ENCODE measurements at places on chromosomes 16 and 17. TPM values are rescaled to one million over a fixed set of nuclear protein-coding genes. Genes with fewer than 3 reads are reported as not detected.

Gene NR1D1
- 2.6 TPM for total RNA-seq

DNA sequence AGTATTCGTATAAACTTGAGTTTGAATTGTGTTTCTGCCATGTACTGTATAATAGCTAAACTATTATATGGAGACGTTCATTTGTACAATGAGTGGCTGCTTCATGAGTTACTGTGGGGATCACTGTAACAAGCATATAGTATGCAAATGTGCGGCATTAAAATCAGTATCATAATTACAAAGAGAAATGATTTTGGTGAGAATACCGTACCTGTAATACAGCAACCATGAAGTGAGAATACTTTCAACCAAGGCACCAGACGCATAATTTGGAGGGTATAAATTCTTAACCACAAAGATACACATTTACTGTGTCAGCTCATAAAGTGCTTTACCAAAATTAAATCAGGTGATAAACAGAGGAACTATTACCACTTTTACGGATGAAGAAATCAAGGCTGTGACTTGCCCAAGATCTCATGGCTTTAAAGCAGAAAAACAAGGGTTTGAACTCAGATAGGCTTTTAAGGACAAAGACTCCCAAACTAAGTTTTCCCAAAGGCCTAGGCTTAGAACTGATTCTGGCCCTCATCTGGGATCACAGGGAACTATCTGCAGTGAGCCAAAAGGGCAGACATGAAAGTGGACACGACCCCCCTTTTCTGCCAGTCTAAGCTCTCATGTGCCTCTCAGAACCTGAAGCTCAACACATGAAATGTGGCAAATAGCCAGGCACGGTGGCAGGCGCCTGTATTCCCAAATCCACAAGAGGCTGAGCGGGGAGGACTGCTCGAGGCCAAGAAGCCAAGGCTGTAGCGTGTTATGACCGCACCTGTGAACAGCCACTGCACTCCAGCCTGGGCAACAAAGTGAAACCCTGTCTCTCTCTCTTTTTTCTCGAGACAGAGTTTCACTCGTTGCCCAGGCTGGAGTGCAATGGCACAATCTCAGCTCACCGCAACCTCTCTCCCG, 6.4 kb downstream of the RPS15A start:
- H3K36me3 ChIP-seq = peaks cover 35% of the 10 kb centered on the region
- peaks cover 30% of the 10 kb centered on the region for H3K4me1 ChIP-seq
- no peak overlapping the region for H3K4me3 ChIP-seq
- no peaks in the 10 kb centered on the region for H3K27me3 ChIP-seq
- H3K27ac ChIP-seq = no peak overlapping the region
- no peak for DNase-seq

DNA sequence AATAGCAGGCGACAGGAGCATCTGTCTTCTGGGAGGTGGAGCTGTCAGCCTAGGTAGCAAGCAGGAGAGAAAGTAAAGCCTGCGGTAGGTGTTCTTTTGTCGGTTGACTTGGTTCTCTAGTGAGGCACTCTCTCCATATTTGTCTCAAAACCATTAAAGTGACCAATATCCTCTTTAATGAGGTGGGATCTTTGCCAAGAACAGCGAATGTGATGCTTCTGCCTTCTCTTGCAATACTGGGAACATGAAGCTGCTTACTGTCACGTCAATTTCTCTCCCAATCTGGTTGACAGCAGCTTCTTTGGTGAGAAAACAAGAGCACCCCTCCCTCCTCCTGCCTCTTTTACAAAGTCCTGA, 176.7 kb downstream of the ABCC12 start:
- H3K4me1 ChIP-seq = no peaks in the 10 kb centered on the region
- H3K27me3 ChIP-seq = peaks cover 13% of the 10 kb centered on the region
- H3K27ac ChIP-seq = no peak overlapping the region
- no peaks in the 10 kb centered on the region for H3K36me3 ChIP-seq

Gene CTRB2
- not detected for total RNA-seq

Gene NOG
- total RNA-seq = 13.7 TPM

GRCh38 chr17:52546990-52547389, 388.5 kb upstream of the CA10 start:
- peaks cover 10% of the 10 kb centered on the region for H3K27me3 ChIP-seq
- H3K4me3 ChIP-seq = no peak overlapping the region
- peak overlapping the region; percentile 44 for H3K27ac ChIP-seq
- peaks cover 4% of the 10 kb centered on the region for H3K4me1 ChIP-seq
- no peaks in the 10 kb centered on the region for H3K36me3 ChIP-seq
- DNase-seq = no peak

- peaks cover 29% of the 10 kb centered on the region for H3K27me3 ChIP-seq
- H3K4me3 ChIP-seq = no peak overlapping the region
- H3K27ac ChIP-seq = no peak overlapping the region
Measured at GRCh38 chr17:81493198-81494038, 19.2 kb downstream of the ACTG1 start.

- no peak overlapping the region for H3K4me3 ChIP-seq
- peaks cover 20% of the 10 kb centered on the region for H3K36me3 ChIP-seq
- peak overlapping the region; percentile 82 for H3K27ac ChIP-seq
- peaks cover 22% of the 10 kb centered on the region for H3K4me1 ChIP-seq
Measured at GRCh38 chr16:84446596-84447392, 57.7 kb downstream of the MEAK7 start.

DNA sequence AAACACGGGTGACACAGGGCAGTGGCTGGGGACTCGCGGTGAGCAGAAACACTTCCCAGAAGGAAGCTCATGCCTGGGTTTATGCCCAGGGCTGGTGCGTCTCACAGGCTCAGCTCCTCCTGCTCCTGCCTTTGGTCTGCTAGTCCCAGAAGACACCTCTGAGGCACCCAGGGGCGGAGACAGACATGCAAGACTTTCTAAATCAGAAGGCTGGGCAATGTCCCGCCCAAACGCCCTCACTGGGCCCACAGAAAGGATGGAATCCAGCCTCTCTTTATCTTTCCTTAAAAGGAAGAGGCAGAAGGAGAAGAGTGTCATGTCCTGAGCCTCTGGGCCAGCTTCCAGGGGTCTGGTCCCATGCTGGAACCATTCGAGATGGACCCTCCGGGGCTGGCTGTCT, 197.7 kb upstream of the RPL38 start:
- no peaks in the 10 kb centered on the region for H3K36me3 ChIP-seq
- H3K4me1 ChIP-seq = no peaks in the 10 kb centered on the region

Gene DCTN5
- total RNA-seq = 77.5 TPM

DNA sequence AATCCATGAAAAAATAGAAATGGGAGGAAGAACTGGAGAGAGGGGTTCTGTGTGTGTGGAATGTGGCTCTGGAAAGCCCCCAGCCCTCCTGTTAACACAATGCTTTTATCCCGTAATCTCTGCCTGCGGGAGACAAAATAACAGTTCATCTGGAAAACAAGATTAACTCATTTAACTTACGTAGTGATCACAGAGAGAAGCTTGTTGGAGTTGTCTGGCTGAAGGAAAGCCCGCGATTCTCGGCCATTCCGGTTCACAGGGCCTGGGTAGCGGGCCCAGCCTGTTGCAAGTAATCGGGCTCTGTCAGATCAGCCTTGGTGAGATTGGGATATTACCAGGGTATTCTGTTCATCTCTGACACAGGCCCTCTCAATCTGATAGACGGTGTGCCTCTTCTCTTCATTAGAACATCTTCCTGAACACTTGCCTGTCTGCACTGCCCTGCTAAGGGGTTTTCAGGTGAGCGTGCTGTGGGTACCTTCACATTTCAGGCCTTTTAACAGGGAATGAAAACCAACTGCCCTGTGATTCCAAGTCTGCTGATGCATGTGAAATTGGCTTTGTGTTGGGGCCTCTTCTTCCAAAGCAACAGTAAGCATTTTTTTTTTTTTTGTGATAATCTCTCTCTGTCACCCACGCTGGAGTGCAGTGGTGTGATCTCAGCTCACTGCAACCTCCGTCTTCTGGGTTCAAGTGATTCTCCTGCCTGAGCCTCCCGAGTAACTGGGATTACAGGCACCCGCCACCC, 609.9 kb downstream of the WWOX start:
- H3K36me3 ChIP-seq = peaks cover 2% of the 10 kb centered on the region
- DNase-seq = no peak
- H3K4me3 ChIP-seq = no peak overlapping the region
- H3K27ac ChIP-seq = no peak overlapping the region

GRCh38 chr17:39719563-39720355, 10.6 kb downstream of the MIEN1 start:
- H3K4me1 ChIP-seq = no peaks in the 10 kb centered on the region
- no peak for DNase-seq
- H3K36me3 ChIP-seq = peaks cover 27% of the 10 kb centered on the region
- no peak overlapping the region for H3K27ac ChIP-seq

DNA sequence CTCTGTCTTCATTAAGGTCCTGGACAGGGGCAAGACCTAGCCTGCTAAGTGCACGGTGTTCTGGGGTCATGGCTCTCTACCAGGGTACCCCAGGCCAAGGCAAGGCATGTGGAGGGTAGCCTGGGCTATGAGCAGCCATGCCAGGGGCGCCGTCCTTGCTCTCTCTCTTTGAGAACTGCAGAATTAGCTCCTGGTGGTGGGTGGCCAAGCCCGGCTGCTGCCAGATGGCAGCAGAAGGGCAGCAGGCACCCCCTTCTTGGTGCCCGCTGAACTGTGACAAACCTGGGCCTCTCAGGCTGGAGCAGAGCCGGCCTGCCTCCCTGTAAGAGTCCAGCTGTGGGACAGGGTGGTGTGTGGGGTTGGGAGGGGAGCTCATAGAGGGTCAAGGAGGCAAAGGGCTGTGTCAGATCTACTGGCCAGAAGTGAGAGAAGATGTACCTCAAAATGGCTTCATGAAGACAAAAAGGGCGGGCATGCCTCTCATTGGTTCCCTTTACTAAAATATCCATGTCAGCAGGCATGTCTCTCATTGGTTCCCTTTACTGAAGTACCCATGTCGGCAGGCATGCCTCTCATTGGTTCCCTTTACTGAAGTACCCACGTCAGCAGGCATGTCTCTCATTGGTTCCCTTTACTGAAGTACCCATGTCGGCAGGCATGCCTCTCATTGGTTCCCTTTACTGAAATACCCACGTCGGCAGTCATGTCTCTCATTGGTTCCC, 81.7 kb upstream of the SDK2 start:
- no peaks in the 10 kb centered on the region for H3K36me3 ChIP-seq
- no peak overlapping the region for H3K4me3 ChIP-seq
- H3K27me3 ChIP-seq = peaks cover 45% of the 10 kb centered on the region
- no peaks in the 10 kb centered on the region for H3K4me1 ChIP-seq

Gene HCRT
- total RNA-seq = not detected

Gene PHF23
- total RNA-seq = 55.4 TPM

- peaks cover 26% of the 10 kb centered on the region for H3K4me1 ChIP-seq
- no peaks in the 10 kb centered on the region for H3K36me3 ChIP-seq
- H3K27ac ChIP-seq = no peak overlapping the region
- no peaks in the 10 kb centered on the region for H3K27me3 ChIP-seq
Measured at GRCh38 chr17:10033449-10033848, 128.4 kb upstream of the RCVRN start.

Gene PKMYT1
- total RNA-seq = 21.8 TPM

GRCh38 chr17:33120103-33120502, 128.5 kb downstream of the SPACA3 start:
- no peak for DNase-seq
- no peak overlapping the region for H3K4me3 ChIP-seq
- peak overlapping the region; percentile 47 for H3K27ac ChIP-seq
- peaks cover 4% of the 10 kb centered on the region for H3K4me1 ChIP-seq

GRCh38 chr17:34254651-34255380, at the start of gene CCL2:
Gene CCL2 (plus strand): TSS chr17:34255285. CDS start chr17:34255350, 65 bp downstream.
- H3K36me3 ChIP-seq = no peaks in the 10 kb centered on the region
- peak within 1 kb of the TSS; percentile 68 for H3K4me3 ChIP-seq
- H3K4me1 ChIP-seq = peaks cover 53% of the 10 kb centered on the region
- peak; percentile 53 for DNase-seq
- peaks cover 7% of the 10 kb centered on the region for H3K27me3 ChIP-seq

- H3K4me1 ChIP-seq = peaks cover 31% of the 10 kb centered on the region
- DNase-seq = peak; percentile 86
- H3K27me3 ChIP-seq = no peaks in the 10 kb centered on the region
- H3K36me3 ChIP-seq = peaks cover 3% of the 10 kb centered on the region
Measured at GRCh38 chr17:17812211-17813054, 24.4 kb downstream of the SREBF1 start.

Gene DHRS7B
- total RNA-seq = 22.4 TPM

DNA sequence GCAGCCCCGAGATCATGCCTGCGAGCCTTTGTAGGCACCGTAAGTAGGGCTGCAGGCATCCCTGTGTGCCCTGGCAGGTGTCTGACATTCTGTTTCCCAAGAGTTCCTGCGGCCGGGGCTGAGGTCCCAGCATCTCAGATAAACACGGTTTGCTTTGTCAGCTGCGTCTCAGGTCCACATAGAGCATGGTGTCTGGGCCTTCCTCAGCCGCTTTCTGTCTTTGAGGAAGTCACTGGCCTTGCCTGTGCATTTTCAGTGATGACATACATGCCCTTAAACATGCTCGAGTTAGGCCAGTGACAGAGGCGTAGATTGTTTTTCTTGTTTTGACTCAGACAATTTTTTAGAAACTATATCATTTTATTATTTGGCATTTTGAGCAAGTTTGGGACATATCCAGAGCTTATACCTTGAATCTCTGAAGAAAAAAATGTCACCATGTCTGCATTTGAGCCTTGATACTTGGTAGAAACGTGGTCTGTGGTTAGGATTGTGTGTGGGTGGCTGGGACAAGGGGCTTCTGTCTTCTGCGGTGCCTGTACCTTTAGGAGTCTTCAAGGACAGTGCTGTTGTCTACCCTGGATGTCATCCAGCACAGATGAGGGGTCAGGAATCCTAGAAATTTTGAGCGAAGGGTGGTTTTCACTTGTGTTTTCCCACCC, 105.8 kb downstream of the SNX29 start:
- DNase-seq = no peak
- H3K4me3 ChIP-seq = no peak overlapping the region
- no peaks in the 10 kb centered on the region for H3K27me3 ChIP-seq
- no peak overlapping the region for H3K27ac ChIP-seq
- no peaks in the 10 kb centered on the region for H3K4me1 ChIP-seq

Gene KCNJ18
- not detected for total RNA-seq

DNA sequence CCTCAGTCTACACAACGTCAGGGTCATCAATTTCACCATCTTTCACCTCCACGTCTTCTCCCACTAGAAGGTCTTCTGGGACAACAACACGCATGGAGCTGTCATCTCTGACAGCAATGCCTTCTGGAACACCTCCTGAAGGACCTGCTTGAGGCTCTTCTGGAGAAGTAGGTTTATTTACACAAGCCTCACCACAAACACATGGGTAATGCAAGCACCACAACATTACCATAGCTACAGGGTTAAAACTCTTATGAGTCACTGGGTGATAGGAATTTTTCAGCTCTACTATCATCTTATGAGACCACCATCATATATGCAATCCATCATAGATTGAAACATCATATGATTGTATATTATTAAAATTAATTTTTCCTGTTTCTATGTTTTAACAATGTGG, 215.4 kb downstream of the CHD9NB start:
- peaks cover 29% of the 10 kb centered on the region for H3K27me3 ChIP-seq
- H3K4me3 ChIP-seq = no peak overlapping the region
- H3K4me1 ChIP-seq = no peaks in the 10 kb centered on the region
- no peak for DNase-seq
- no peak overlapping the region for H3K27ac ChIP-seq

GRCh38 chr17:30291543-30292285, at the start of gene BLMH:
Gene BLMH (minus strand): TSS chr17:30291944. CDS start chr17:30291819, 125 bp downstream.
- H3K4me1 ChIP-seq = peaks cover 12% of the 10 kb centered on the region
- peaks cover 7% of the 10 kb centered on the region for H3K36me3 ChIP-seq
- DNase-seq = peak; percentile 43
- H3K4me3 ChIP-seq = peak within 1 kb of the TSS; percentile 89

Measured in mesothelial cell of epicardium (in vitro differentiated cells).